Stimulated activated CD8-positive, alpha-beta memory T cell treated with anti-CD3 and anti-CD28 coated beads, Interleukin-2, amount 100 ng/mL, for 1 hour (primary cell): ENCODE measurements at places on chromosomes 12 and 14.

DNA sequence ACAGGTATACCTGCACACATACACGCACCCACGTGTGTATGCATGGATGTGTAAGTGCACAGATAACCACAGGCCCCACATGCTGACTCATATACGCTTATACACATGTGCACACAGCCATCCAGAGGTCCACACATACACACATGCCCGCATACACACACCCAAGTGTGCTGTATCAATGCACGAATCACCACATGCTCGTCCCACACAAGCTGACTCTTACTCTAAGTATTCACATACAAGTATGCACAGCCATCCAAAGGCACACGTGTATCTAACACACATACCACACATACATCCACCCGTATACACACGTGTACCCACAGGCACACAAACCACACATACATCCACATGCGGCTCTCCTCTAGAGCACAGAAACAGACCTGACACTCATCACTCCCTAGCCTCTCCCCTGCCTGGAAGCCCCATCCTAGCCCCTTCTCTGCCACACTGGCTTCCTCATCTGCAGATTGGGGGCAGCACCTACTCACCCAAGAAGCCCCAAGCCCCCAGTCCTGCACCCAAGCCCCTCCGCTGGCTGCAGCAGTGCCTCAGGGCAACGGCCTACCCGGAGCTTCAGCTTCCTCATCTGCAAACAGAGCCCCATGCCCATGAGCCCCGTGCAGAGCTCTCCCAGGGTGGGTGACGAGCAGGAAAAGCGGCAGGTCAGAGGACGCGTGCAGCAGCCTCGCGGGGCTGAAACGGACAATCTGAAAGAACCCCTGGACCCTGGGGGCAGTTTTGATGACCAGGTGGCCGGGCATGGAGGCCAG, 105.4 kb downstream of the NCOR2 start:
- no peak for DNase-seq

- DNase-seq = no peak
These were observed 335.5 kb downstream of the NUAK1 start for GRCh38 chr12:105803292-105803691.

DNA sequence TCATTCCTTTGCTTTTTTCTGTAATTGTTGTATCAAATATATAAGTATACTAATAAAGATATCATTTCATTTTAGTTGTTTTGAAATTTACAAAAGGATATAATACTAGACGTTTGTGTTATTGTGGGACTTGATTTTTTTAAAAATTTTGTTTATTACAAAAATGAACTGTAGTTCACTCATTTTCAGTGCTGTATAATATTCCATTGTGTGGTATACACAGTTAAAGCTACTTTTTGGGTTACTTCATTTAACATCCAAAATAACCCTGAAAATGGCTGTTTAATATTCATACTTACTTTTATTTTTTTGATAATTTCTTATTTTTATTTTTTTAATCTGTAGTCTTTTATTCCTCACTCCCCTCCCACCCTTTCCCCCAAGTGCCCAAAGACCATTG, 21.4 kb downstream of the SLC38A2 start:
- no peak for DNase-seq

GRCh38 chr12:3747543-3747942, 5.4 kb downstream of the CRACR2A start:
- DNase-seq = no peak

GRCh38 chr14:100342195-100342594, 19.1 kb downstream of the SLC25A47 start:
- DNase-seq = no peak

DNA sequence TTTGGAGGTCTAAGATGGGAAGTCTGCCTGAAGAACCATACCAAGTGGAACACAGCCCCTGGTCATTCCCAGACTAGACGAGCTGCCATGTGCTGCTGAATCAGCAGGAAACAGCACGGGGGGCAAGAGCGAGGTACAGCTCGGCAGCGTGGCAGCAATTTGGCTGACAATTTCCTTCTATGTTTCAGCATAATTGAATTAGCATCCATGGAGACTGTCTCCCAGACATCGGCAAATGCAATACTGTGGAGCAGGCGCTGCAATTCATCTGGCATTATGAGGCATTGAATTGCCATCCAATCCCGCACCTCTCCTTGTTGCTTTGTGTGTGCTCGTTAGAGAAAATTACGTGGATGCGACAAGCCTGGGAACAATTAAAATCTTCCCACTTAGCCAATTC, 46.0 kb upstream of the CCDC60 start:
- no peak for DNase-seq

DNA sequence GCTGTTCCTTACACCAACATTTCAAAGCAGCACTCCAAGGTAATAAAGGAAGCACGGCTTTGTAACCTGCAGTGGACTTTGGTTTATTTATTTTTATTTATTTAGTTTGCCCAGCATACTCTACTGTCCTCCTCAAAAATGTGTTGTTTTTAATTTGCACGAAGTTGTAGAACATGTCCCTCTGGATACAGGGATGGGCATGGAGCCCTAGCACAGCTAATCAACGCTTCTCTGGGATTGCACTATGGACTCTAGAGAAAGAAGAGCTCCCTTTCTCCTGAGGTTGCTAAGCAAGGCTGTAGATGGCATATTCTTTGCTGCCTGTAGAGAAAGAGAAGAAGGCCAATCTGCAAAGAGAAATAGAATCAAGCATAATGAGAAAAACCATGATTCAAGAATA, 5.9 kb upstream of the ANAPC5 start:
- no peak for DNase-seq

DNA sequence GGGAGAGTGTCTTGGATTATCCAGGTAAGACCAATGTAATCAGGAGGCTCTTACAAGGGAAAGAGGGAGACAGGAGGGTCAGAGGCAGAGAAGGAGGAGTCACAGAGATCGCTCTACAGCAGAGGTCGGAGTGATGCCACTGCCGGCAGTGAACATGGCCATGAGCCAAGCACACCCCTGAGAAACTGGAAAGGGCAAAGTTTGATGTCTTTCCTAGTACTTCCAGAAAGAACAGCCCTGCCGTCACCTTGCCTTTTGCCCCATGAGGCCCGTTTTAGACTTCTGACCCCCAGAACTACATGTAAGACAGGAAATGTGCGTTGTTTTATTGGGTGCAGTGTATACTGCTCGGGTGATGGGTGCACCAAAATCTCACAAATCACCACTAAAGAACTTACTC, 133.7 kb downstream of the CALM1 start:
- no peak for DNase-seq

- no peak for DNase-seq
These were observed 310.0 kb downstream of the IPO8 start for GRCh38 chr12:30385706-30386105.

GRCh38 chr12:56202366-56202765, 13.1 kb upstream of the SMARCC2 start:
- no peak for DNase-seq

GRCh38 chr14:68619790-68620574, 172.9 kb downstream of the ZFP36L1 start:
- DNase-seq = no peak

- no peak for DNase-seq
These were observed 3.7 kb upstream of the TMPRSS12 start for GRCh38 chr12:50839042-50839441.

- DNase-seq = no peak
These were observed 159.6 kb upstream of the CNOT2 start for GRCh38 chr12:70083677-70084020.

DNA sequence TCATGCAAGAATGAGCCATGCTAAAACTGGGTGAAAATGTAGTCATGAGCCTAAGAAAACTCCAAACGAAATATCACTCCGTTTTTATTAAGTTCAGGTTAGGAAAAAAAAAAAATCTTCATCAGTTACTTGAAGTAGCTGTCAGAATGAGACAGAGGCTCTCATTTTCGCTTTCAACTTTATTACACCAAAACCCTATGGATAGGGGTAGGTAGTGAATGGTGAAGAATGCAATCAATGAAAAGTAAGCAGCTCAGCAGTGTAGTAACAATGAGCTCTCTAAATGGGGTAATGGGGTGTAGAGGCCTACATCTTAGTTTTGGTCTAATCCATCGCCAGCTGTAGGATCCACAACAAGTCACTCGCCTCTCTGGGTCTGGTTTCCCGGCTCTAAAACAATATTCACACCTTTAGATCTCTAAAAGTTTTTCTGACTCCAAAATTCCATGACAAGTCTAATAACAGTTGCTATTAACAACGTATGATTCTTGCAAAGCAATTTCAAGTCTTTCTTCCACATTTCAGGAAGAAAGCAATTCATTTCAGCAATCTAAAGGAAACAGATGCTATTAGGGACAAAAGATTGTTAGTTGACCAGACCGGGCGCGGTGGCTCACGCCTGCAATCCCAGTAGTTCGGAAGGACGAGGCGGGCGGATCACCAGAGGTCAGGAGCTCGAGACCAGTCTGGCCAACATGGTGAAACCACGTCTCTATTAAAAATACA, 1.7 kb downstream of the BTBD7 start:
- no peak for DNase-seq

- no peak for DNase-seq
These were observed 4.2 kb upstream of the KRT5 start for GRCh38 chr12:52524241-52524897.

- no peak for DNase-seq
These were observed 31.8 kb downstream of the ZNF605 start for GRCh38 chr12:132924356-132924755.

GRCh38 chr12:42565633-42566032, 23.9 kb downstream of the PRICKLE1 start:
- DNase-seq = no peak

- no peak for DNase-seq
These were observed 42.9 kb downstream of the WSCD2 start for GRCh38 chr12:108172033-108172432.

DNA sequence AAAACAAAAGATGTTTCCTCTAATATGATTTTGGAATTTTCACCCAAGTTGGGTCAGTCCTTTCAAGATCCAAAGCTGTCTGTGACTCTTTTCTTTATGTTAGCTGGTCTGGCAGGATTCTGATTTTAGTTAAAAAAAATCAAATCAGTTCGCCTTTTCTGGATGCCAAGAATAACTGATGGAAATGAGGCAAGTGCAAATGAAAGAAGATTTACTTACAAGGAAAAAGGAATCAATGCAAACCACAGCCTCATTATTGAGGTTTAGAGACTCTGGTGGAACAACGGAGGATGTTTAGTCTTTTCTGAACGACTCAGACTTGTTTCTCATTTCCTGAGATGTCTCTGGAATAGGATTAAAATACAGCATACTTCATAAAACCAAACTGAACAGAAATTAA, 117.0 kb upstream of the DYRK2 start:
- no peak for DNase-seq

DNA sequence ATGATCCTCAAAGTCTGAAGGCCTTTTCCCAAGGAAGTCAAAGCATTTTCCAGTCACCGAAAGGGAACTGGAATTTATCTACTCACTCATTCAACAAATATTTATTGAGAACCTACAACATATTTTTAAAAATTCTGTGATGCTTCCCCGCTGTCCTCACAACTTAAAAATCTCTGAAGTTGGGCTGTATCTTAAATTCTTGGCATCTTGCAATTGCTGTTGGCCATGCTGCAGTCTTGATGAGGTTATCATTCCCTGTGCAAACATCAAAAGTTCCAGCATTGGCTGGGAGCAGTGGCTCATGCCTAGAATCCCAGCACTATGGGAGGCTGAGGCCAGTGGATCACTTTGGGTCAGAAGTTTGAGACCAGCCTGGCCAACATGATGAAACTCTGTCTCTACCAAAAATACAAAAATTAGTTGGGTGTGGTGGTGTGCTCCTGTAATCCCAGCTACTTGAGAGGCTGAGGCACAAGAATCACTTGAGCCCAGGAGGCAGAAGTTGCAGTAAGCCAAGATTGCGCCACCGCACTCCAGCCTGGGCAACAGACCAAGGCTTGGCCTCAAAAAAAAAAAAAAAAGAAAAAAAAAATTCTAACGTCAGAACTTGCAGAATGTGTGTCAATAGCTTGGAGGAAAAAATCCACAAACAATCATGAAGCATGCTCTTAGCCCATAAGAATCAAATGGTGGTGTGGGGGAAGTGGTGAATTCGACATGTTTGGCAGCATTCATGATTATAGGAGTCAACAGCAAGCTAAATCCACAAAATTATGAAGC, 34.9 kb downstream of the CCDC177 start:
- no peak for DNase-seq

- no peak for DNase-seq
These were observed 109.8 kb downstream of the PHLDA1 start for GRCh38 chr12:75921622-75922289.

DNA sequence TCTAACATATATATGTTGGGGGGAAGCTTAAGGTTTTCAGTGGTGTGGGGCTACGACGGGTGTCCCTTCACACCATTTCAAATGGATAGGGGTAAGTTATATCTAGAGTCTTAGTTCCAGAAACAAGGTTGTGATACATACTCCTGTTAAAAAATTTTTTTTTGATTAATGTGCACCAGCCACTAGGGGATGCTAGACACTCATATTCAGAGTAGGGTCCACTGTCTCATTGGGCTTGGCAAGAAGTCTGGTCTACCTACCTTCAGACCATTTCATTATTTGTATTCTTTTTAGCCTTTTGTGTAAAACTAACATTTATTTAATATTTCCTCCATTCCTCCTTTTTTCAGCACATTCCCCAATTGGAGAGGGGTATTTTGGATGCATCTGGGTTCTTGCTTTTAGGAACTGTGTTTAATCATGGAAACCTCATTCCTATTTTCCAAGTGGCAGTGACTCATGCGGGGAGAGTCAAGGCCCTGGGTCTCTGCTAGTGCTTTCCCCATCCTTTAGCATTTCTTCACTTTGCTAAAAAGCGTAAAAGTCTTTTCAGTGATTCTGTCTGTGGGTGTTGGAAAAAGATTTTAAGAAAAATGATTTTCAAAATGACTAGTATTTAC, 33.4 kb downstream of the ANO4 start:
- no peak for DNase-seq

GRCh38 chr14:68708343-68708742, 84.5 kb downstream of the ZFP36L1 start:
- DNase-seq = no peak

GRCh38 chr12:128783129-128783574, 40.6 kb downstream of the SLC15A4 start:
- no peak for DNase-seq

DNA sequence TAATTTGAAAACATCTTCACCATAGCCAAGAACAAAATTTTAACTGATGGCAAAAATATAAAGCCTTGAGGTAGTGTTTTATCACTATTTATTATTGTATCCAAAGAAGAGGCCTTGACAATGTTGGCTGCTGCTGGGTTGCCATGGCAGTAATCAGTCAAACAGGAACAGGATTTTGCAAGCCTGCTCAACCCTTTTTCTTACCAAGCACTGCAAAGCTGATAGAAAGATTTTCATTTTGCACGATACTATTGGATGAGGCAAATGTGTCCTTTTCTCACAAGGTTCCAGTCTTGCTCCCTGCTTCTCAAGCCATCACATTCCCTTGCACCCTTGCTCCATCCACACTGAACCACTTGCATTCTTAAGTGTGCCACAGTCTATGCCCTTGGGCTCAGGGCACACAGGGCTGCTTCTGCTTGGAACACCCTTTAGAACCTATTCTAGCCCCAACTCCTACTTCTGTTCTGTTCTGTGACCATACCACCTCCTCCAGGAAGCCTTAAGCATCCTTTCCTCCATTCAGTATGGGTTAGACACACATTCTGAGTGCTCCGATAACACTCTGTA, 76.5 kb upstream of the AMIGO2 start:
- DNase-seq = no peak
